CD4-positive, alpha-beta T cell treated with Interleukin-1 beta for 1 hour (primary cell): ENCODE measurements at places on chromosomes 5 and 9.

GRCh38 chr9:110143950-110144545 is 63.9 kb downstream of the C9orf152 start:
- DNase-seq: peak; percentile 47

- DNase-seq: peak; percentile 17
Measured at GRCh38 chr5:135332519-135333150, 66.4 kb downstream of the MACROH2A1 start.

DNA sequence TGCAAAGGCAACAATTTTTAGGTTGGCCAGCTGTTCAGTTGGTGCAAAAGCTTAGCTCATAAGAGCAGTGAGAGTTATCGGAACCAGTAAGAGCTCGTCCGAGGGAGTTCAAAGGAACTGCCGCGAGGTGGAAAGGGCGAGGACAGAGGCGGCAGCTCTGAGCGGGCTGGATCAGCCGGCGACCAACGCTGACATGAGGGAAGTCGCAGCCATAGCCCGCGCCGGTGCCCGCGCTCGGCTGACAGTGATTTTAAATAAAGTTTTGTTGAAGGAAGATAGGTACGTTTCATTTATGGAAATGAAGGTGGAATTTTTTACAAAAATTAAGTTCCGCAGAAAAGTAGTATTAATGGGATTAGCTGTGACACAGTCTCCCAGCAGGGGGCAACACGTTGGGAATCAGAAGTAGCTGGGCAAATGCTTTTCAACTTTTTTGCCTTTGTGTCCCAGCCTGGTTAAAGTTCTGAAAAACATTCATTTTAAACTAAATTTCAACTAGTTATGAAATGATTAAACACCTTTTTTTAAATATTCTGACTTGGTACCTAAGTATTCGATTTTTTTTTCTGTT is 43.2 kb downstream of the FBXO4 start:
- DNase-seq: no peak

DNA sequence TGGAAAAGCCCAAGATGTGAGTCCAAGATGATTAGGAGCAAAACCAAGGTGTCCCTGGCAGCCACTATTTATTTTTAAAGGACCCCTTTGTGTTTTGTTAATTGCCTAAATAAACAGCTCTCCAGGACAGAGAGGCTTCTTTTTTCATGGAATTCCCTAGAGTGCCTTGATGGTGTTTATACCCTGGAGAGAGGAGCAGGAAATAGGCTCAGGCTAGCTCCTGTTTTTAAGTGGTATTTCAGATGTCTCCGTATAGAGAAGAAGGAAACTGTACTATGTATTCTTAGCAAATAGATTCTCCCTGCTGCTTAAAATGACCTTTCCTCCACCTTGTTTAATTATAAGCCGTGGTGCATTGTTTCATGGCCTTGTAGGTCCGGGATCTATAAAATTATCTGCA is 292.4 kb downstream of the CD180 start:
- no peak for DNase-seq

- no peak for DNase-seq
Measured at GRCh38 chr5:137036640-137037039, 462.5 kb downstream of the SPOCK1 start.

DNA sequence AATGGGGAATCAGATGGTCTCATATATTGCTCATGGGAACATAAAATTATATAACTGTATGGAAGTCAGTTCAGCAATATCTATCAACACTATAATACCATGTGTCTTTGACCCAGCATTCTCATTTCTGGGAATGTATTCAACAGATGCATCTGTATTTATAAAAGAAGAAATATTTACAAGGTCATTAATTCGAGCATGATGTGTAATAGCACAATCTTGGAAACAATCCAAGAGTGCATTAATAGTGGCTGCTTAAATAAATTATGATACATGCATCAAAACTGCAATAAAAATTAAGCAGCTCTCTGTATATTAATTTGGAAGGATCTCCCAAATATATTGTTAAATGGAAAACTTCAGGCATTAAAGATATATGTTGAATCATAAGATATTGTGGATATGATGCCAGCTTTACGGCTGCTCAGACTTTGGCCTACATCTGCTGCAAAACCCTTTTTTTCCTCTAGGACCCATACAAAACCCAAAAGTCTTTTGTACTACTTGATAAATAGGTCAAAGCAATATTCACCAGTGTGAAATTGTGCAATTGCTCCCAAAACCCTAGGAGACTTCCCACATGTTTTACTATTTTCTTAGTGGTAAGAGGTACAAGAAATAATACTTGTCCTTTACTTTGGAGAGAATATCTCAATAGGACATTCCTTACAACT is 45.3 kb upstream of the ISOC1 start:
- no peak for DNase-seq

DNA sequence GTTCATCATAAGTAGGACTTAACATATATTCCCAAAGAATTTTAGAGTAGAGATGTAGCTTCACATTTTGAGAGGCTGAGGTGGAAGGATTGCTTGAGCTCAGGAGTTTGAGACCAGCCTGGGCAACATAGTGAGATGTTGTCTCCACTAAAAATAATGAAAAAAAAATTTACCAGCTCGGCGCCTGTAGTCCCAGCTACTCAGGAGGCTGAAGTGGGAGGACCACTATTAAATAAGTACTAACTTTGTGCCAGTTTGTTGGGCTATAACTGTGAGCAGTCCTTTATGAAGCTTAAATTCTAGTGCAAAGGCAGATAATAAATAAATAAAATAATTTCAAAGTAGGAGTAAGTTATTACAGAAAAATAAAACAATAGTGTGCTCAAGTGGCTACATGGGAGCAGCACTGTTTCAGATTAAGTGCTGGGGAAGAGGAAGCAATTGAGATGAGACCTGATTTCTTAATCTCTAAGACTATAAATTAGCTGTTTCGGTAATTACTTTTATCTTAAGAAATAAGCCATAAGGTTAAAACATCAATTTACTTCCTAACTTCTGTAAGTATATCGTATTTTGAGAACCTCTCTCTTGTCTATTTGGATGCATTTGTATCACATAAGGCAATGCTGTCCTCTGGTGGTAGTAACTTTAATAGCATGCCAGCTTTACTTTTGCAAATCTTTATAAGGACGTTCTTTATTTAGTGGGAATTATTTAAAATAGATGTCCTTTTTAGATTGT is 98.9 kb downstream of the CSNK1G3 start:
- peak; percentile 67 for DNase-seq

- DNase-seq: no peak
Measured at GRCh38 chr5:161387121-161387520, 159.4 kb downstream of the GABRB2 start.

- DNase-seq: no peak
Measured at GRCh38 chr5:35884191-35884769, 27.6 kb downstream of the IL7R start.

GRCh38 chr5:144680711-144681110 is 510.0 kb downstream of the KCTD16 start:
- DNase-seq: no peak

DNA sequence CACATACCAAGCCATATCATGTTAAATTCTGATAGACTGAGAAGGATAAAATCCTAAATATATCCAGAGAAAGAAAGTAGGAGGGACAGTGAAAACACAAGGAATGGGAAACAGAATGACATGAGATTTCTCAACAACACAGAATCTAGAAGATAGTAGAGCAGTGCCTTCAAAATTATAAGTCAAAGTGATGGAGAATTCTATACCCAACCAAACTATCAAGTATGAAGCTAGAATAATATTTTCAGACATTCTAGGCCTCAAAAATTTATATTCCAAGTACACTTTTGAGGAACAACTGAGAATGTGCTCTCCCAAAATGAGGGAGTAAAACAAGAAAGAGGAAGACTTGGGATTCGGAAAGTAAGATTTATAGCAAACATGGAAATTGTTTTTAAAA is 10.9 kb upstream of the TTLL11 start:
- no peak for DNase-seq

DNA sequence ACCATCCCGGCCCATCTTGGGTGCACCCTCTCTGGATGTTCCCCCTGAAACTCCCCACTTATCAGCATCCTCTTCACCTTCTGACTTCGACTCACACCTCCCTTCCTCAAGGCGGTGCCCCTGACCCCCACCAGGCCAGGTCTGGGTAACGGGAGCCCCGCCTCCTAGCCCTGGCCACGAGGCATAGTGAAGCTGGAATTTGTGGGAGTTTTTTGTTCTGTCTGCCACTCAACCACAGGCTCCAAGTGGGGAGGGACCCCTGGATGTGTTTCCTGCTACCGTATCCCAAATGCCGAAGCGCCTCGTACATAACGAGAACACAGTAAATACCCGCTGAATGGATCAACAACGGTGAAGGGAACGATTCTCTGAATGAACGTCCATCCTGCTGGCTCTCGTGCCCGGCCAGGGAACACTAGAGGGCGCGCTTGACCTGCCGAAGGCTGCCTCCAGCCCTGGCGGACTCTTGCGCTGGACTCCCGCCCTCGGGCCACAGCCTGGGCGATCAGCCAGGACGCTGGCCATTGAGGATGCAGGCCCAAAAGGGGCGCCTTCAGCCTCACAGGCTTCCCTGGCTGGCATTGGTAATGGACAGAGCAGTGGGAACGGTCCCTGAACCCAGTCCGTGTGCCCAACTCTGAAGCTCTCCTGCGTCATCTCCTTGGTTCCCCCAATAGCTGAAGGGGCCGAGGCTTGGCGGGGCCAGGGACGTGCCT is 47.3 kb upstream of the PHYKPL start:
- peak; percentile 51 for DNase-seq

DNA sequence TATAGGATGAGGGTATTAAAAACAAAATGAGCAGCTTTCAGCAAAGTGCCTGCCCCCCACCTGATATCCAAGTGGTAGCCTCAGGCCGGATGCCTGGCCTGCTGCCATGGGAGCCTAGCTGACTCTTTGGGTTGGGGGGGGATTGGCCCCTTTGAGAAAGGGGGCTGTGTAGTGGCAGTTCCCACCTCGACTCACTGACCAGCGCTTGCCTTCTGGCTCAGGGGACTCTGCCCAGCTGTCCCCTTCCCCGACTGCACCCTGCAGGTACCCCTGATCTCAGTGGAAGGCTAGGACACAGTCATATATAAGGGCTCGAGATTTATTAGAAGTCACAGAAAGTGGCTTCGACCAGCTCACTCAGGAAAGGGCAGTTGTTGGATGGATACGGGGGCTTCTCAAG is 1.5 kb upstream of the NEUROG1 start:
- DNase-seq: no peak

DNA sequence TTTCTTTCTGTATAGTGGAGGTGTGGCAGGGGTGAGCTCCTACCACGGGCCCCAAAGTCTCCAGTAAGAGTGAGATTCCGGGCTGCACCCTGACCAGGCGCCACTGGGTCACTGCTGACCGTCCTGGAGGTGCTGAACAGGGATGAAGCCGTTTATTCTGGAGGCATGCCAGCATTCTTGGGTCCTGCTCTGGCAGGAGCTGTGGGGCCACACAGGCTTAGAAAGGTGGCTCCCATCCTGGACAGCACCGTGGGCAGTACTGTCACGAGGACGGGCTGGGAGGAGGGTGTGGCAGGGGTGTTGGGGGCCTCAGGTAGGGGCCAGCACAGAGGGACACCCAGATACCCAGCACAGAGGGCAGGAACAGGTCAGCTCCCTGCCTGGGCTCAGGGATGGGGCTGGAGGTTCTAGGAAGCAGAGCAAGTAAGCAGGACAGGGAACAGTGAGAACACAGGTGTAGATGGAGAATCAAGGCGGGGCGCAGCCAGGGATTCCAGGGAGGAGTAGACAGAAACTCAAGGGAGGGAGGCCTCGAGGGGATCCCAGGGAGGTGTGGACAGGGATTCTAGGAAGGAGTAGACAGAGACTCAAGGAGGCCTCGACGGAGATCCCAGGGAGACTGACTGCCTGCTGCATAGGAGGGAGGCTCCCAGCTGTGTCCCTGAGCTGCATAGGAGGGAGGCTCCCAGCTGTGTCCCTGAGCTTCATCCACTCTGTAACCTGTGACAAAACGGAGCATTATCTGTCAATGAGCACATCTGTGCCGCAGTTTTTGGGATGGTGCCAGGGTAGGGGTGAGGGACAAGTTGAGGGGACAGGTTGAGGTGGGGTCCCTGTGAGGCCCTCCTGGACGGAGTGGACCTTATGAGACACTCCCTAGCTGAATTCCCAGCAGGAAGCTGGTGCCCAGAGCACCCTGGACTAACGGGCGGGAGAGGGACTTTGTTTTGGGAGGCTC is 1.1 kb upstream of the PLEKHG4B start:
- no peak for DNase-seq

DNA sequence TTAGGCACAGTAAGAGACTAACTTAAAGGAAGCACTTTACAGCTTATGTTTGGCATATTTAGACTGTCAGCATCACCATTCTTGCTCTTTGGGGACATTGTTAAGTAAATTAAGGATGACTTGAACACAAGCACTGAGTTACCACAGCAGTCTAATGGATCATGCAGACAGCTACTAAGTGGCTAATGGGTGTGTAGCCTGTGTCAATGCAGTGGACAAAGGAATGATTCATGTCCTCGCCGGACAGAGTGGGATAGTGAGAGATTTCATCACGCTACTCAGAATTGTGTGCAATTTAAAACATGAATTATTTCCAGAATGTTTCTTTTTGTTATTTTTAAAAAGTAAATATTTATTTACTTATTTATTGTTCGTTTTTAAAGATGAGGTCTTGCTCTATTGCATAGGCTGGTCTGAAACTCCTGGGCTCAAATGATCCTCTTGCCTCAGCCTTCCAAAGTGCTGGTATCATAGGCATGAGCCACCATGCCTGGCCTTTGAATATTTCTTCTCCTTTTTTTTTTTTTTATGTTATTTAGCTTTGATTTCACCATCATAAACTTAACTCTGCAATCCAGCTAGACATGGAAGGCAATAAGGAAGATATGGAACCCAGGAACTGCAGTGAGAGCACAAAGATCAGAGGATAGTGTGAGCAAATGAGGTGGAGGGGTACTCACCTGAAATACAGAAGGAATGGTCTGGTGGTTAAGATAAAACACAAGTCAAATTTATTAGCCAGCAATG is 53.0 kb upstream of the KLF4 start:
- no peak for DNase-seq

- DNase-seq: no peak
Measured at GRCh38 chr5:36790847-36791246, 85.7 kb upstream of the NIPBL start.

- no peak for DNase-seq
Measured at GRCh38 chr5:71938895-71939294, 168.4 kb upstream of the MAP1B start.

DNA sequence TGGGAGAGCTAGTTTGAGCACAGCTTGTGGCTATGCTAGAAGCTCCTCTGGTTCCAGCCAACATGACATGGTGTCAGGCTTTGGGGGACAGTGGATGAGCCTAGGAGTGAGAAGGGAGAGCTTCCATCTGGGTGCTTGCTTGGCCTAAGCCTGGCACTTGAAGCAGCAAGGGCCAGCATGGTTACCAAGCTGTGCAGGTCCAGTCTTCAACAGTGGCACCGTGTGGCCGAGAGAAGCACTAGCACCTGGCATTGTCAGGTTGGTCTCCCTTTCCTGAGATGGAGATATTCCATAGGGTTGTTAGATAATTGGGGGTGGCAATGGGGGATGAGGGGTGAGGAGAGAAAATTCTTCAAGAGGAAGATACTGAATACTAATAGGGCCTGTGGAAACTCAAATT is 261.9 kb downstream of the PBX3 start:
- no peak for DNase-seq

- no peak for DNase-seq
Measured at GRCh38 chr5:89694026-89694550, 715.5 kb downstream of the CETN3 start.

GRCh38 chr5:60372786-60373185 is 327.2 kb downstream of the DEPDC1B start:
- DNase-seq: no peak

GRCh38 chr5:40955313-40955712 is 46.0 kb downstream of the C7 start:
- no peak for DNase-seq

GRCh38 chr5:1761453-1761755 is 38.2 kb downstream of the MRPL36 start:
- DNase-seq: no peak

GRCh38 chr5:56286015-56286884 is 53.1 kb upstream of the ANKRD55 start:
- no peak for DNase-seq
